Glomerular endothelial cell (primary cell): ENCODE measurements at places on chromosomes 5 and 9. TPM values are rescaled to one million over a fixed set of nuclear protein-coding genes. Genes with fewer than 3 reads are reported as not detected.

DNA sequence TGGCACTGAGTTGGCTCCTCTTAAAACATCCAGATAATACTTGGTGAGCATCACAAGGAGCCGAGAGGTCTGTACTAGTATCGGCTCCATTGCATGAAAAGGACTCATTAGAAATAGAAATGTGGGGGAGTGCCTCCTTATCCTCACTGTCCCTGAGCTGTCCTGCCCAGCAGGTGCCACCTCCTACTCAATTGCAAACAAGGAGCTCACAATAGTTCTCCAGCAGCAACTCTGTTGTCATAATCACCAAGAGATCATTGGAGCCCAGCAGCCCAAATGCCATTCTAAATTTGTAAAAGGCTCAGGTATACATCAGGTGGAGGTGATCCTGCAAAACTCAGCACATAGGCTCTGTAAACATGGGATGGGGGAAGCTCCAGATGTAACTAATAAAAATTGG lies 99.1 kb downstream of the PLK2 start:
- DNase-seq: no peak

The PCDHA2 gene
- 0.15 TPM in 1 of 2 replicates, not detected in the other for total RNA-seq

GRCh38 chr5:1593903-1594356 lies 70.2 kb upstream of the LPCAT1 start:
- DNase-seq: no peak

The AOPEP gene
- total RNA-seq: 20.7 and 25.6 TPM in 2 replicates

GRCh38 chr9:36948051-36948450 lies 86.0 kb downstream of the PAX5 start:
- DNase-seq: no peak

DNA sequence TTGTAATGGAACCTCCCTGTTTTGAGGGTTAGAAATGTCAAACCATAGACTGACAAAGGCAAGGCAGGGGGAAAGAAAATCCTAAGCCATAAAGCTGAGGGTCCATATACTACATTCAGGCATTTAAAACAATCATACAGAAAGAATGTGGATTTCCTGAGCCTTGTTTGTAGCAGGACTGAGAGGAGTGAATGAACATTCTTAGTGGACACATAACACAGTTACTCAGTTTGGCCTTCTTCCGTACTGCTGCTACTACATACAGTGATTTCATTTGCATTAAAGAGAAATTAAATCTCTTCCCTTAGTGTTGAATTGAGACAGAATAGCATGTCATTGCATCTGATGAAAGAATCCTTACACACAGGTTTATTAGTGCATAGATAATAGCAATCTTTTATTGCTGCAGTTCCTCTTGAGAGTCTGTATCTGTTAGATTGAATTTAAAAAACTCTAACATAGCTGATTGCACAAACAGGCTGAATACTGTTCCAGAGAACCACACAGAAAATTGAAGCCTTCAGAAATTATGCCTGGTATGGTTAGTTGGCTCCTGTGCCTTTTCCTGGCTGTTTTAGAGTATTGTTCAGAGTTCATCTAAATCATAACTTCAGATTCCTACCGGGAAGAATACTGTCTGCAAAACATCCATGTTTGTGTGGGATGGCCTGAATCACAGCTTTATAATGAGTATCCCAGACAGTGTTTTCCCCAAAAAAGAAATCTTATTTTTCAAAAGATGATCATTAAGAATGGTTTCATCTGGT lies 2.0 kb upstream of the MTX3 start:
- no peak for DNase-seq

DNA sequence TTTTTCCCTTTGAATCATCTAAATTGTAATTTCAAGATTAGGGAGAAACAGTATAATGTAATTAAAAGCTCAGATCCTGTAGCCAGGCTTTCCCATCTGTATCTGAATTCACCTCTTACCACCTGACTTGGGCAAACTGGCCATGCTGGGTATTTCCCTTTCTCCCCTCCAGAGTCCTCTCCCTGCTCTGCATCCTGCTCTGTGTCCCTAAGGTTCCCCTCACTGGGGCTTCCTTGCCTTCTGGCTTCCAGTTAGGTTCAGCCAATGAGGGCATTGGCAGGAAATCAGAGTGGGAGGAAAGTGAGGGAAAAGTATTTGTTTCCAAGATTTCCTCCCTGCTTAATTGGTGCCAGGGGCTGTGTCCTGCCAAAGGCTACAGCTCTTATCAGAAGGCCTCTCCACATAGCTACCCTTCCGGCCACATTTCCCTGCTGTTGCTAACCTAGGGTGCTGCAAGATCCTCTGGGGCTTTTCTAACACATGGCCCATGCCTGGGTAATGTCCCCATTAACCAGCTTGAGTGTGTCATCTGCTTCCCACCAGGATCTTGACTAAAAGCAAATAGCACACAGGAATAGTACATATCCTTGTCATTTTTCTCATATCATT lies 51.0 kb upstream of the MPDZ start:
- DNase-seq: peak; percentile 65

GRCh38 chr5:150245111-150245789 lies 44.3 kb downstream of the CAMK2A start:
- DNase-seq: no peak

The PCDHGB1 gene
- total RNA-seq: 0.82 and 2.3 TPM in 2 replicates

The SHC3 gene
- total RNA-seq: 4.5 and 7.3 TPM in 2 replicates

The MYMK gene
- total RNA-seq: not detected in 2 replicates

- DNase-seq: no peak
These were observed 64.6 kb upstream of the KLF9 start for GRCh38 chr9:70478963-70479641.

The SPATA31D4 gene
- not detected in 2 replicates for total RNA-seq

- DNase-seq: no peak
These were observed 317.4 kb downstream of the ARHGEF28 start for GRCh38 chr5:73943397-73943796.

The ADAMTS12 gene
- 4.3 and 10.9 TPM in 2 replicates for total RNA-seq

DNA sequence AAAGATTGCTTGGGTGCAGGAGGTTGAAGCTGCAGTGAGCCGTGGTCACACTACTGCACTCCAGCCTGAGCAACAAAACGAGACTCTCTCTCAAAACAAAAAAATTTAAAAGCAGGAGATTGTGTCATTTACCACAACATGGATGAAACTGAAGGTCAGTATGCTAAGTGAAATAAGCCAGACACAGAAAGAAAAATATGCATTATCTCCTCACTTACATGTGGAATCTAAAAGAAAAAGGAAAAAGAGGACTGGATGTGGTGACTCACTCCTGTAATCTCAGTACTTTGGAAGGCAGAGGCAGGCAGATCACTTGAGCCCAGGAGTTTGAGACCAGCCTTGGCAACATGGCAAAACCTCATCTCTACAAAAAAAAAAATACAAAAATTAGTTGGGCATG lies 146.8 kb upstream of the DAPK1 start:
- DNase-seq: no peak

The TMEM252 gene
- total RNA-seq: not detected in 2 replicates

The NIM1K gene
- total RNA-seq: 0.05 TPM in 1 of 2 replicates, not detected in the other

The IL3 gene
- not detected in 2 replicates for total RNA-seq

- no peak for DNase-seq
These were observed 10.6 kb upstream of the IGFBPL1 start for GRCh38 chr9:38434853-38435252.

- DNase-seq: no peak
These were observed 1034.4 kb downstream of the CDH9 start for GRCh38 chr5:26003966-26004365.
